ENCODE measurements at places on chromosomes 12 and 14.

DNA sequence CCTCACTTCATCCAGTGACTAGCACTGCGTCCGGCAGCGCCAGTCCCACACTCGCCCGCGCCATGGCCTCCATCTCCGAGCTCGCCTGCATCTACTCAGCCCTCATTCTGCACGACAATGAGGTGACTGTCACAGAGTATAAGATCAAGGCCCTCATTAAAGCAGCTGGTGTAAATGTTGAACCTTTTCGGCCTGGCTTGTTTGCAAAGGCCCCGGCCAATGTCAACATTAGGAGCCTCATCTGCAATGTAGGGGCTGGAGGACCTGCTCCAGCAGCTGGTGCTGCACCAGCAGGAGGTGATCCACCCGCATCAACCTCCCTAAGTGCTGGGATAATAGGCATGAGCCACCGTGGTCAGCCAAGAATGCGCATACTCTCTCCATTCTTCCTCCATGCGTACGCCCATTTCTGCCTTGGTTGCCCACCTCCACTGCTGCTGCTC, 59.9 kb downstream of the IRF2BPL start:
- no peak for DNase-seq

- DNase-seq, result no peak
Measured at GRCh38 chr12:108102363-108102762, 26.7 kb upstream of the WSCD2 start.

DNA sequence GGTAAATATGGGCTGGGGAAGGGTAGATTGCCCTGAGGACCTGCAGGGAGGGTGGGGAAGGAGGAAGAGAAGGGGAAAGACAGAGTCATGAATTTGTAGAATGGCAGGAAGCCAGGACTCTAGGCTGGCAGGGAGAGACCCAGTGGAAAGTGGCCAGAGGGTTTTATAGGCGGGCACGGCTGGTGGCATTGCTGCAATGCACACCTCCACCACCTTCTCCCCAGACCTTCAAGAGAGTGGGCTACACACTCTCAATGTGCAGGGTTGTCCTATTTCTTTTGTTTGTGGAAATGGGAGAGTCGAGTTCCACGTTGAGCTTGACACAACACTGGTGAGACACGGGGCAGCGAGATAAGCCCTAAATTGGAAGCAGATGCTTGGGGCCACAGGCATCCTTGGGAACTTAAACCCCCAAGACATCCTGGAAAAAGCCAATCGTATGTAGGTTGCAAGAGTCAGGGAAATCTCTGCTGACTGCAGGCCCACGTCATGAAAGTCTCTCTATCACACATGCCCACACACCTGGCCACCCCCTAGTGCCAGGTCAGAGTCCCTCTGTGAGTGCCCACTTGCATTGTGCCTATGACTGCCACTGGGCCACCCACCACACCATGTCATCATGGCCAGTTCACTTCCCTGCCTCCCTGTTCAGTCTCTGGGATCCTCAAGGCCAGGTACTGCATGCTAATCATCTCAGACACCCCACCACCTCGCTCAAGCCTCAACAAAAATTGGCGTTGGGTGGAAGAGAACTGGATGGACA, 38.0 kb upstream of the BDKRB2 start:
- DNase-seq, result no peak

- no peak for DNase-seq
Measured at GRCh38 chr12:98592825-98593322, 612 bp upstream of the SLC25A3 start.

GRCh38 chr14:75484711-75485429, 37.4 kb upstream of the BATF start:
- peak; percentile 35 for DNase-seq

GRCh38 chr12:45827974-45828373, 98.5 kb downstream of the ARID2 start:
- DNase-seq, result no peak

DNA sequence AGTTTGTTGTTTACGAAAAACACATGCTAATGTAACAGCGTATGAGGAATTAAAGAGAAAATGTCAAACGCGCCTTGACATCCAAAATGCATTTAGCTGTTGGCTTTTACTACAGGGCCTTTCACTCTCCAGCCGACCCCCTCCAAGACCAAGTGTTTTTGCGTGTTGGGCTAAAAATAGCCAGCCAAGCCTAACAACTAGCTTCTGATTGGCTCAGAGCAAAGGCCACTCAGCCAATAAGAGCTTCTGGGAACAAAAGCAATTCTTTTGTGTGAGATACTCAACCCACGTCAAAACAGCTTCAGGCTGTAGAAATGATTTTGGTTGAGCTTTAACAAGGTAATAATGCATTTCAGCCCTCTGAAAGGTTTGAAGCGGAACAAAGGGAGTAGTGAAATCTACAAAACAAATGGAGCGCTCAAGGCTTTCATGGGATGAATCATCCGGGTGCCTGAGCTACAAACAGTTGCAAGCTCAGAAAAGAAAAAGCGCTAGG, 198.7 kb upstream of the DCN start:
- DNase-seq, result no peak

DNA sequence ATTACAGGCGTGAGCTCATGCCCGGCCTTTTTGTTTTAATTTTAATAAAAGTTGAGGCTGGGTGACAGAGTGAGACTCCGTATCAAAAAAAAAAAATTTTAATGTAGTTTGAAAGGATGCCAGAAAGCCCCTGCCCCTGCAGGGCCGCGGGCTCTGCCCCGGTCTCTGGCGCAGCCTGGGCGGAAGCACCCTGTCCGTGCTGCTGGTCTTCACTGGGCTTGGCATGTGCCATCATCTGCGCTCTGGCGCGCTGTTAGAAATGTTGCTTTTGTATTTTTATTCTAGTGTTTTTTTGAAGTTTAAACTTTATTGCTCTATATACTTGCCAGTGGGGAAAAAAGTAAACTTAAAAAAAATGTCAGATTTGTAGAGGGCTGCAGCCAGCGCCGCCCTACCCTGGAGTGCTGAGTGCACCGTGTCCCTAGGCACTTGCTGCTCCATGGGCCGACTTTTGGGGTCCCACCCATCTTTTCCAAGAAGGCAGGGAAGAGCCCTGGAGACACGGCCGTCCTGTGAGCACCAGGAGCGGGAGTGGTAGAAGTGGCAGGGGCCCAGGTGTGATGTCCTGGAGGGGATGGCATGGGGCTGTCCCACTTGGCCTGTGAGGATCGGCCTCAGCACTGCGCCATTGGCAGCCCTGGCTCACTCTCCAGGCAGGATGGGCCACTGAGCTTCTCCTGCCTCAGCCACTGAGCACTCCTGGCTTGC, 4.0 kb downstream of the MTA1 start:
- DNase-seq, result no peak

Measured in stimulated activated effector memory CD8-positive, alpha-beta T cell treated with anti-CD3 and anti-CD28 coated beads, Interleukin-12 subunit alpha, Interleukin-12 subunit beta, amount 100 ng/mL, for 72 hours (primary cell).